ACHN (cell line): ENCODE measurements at places on chromosomes 7 and 10.

DNA sequence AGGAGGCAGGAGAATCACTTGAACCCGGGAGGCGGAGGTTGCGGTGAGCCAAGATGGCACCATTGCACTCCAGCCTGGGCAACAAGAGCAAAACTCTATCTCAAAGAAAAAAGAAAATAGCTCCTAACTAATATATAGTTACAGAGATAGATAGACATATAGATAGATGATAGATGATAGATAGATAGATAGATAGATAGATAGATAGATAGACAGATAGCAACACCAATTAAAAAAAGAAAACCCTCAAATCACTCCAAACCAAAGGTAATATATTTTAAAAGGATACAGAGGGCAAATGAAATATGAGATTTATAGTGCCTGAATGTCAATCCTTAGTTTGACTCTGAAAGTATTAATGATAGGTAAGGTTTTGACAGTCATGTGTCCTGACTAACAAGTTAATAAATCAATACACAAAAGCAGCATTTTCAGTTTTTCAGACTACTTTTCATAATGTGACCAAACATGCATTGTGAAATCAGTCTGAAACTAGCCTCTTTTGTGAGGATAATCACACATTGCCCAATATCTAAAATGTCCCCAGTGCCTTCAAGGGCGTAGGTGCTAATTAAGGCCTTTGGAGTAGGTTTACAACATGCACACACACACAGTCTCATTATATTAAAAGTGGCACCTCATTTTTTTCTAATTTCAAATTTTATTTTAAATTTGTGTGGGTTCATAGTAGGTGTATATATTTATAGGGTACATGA is 61.2 kb downstream of the BPGM start:
- DNase-seq: no peak

GRCh38 chr10:62870866-62871265 is 54.7 kb upstream of the EGR2 start:
- no peak for DNase-seq

DNA sequence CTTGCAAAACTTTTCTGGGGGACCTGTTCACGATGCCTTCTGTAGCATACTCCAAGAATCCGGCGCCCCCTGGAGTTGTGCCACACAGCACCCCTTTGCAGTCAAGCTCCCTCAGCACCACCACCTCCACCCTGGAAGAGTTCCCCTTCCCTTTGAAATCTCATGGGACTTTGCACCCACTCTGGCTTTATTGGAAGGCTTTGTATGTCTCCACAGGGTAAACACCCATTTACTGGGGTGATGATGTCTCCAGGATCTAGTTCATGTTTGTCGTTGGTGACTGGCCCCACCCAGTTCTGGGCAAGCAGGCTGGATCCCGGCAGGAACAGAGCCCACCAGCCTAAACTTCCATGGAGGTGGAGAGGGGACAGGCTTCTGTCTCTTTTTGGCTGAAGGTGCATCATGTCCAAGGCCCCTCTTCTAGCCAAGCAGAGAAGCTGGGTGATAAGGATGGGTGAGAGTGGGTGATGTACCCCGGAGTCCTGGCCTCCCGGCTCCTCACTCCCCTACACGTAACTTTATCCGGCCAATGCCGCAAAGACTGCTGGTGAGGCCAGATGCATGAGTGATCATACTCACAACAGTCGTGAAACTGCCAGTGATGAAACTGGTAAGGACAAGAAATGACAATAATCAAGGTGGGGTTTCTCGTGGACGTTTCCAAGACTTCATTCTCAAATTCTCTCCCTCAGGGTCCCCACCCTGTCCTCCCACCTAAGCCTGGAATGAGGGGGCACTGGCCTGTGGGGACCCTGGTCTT is 695 bp upstream of the CLDN4 start:
- DNase-seq: no peak

GRCh38 chr7:142422621-142423020 is 164.8 kb upstream of the PRSS58 start:
- no peak for DNase-seq

DNA sequence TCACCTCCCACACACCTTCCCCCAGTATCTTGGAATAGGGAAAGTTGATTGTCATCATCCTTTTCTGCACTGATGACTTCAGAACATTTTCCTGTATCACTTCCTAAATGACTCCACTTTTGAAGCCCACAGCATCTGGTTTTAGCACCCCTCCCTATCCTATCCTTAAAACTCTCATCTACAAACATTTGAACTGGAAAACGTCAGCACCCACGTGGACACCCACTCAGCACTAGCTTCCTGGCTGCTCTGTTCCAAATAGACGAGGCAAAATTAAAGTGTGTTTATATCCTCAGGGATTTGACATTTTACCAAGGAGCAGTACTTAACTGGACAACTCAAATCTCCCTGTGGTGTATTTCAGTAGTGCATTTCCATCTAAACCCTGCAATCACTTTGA is 73.9 kb downstream of the REEP3 start:
- DNase-seq: no peak

GRCh38 chr7:37289781-37290180 is 158.9 kb downstream of the ELMO1 start:
- no peak for DNase-seq

DNA sequence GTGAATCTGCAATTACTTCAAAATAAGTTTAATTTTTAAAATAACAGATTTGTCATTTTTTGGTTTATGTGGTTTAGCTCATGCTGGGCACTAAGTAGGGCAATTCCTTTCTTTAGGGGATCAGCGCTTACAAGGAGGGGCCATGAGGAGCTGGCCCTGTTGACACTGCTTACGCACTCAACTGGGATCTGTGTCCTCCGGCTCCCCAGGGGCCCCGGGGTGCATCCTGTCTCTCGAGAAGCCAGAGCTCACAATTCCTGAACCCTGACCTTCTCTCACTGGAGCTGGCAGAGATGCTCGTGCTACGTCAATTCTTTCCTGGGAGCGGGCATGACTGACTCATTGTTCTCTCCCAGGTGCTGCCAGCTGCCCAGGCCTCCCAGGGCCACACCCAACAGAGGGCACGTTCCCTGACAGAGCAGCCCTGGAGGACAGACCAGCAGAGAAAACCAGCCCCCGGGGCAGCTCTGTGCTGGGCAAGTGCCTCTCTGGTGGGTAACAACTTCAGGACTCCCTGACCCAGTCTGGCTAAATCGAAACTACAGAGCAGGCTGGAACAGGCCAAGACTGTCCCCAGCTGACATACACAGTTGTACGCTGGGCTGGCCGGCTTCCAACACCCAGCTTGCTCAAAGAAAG is 36.8 kb downstream of the CTBP2 start:
- DNase-seq: peak; percentile 79

DNA sequence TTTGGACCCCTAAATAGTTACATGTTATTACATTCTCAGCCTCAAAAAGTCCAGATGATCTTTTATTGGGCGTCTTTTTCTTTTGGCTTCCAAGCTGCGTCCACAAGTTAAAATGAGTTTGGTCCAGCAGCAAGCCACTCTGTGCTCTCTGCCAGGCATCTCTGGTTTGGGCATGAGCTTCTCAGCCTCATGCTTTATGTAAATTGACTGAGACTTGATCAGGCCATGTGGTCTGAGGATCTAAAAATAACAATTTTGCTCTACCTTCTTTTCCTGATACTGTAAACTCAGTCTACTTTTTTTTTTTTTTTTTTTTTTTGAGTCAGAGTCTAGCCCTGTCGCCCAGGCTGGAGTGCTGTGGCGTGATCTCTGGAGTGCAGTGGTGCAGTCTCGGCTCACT is 15.6 kb downstream of the GAD2 start:
- no peak for DNase-seq

GRCh38 chr7:74606909-74607510 is 50.5 kb upstream of the GTF2I start:
- no peak for DNase-seq

GRCh38 chr7:55108818-55109217 is 90.0 kb downstream of the EGFR start:
- DNase-seq: no peak

DNA sequence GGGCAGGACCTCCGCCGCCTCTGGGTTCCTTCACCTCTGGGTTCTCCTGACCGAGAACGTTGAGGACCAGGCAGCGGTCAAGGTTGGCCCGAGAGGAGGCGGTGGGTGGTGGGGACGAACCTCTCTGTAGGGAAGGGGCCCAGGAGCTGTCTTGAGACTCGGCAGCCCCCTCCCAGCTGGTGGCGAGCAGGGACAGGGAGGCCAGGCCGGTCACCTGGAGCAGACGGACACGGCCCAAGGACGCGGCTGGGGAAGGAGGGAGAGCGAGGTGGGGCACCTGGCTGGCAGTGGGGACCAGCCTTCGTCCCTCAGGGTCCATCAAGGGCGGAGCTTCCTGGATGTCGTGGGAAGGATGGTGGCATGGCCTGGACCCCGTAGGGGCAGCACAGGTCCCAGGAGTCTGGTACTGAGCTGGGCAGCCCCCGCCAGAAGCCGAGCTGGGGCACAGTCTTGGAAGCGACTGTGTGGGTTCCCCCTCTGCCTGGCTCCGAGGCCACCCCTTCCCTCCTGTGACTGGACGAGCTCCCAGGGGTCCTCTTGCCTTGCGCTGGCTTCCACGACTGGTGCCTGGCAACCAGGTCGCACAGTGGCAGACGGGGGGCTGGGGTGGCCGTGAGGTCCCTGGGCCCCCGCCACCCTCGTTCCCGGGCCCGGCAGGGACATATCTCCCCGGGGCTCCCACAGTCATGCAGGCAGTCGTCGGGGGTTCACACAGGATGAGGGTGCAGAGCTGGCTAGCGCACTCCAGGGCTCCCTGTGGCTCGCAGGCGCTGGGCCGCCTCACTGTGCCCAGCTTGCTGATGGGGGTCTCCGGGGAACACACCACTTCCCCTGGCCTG is 89.9 kb downstream of the DNAJB6 start:
- no peak for DNase-seq

DNA sequence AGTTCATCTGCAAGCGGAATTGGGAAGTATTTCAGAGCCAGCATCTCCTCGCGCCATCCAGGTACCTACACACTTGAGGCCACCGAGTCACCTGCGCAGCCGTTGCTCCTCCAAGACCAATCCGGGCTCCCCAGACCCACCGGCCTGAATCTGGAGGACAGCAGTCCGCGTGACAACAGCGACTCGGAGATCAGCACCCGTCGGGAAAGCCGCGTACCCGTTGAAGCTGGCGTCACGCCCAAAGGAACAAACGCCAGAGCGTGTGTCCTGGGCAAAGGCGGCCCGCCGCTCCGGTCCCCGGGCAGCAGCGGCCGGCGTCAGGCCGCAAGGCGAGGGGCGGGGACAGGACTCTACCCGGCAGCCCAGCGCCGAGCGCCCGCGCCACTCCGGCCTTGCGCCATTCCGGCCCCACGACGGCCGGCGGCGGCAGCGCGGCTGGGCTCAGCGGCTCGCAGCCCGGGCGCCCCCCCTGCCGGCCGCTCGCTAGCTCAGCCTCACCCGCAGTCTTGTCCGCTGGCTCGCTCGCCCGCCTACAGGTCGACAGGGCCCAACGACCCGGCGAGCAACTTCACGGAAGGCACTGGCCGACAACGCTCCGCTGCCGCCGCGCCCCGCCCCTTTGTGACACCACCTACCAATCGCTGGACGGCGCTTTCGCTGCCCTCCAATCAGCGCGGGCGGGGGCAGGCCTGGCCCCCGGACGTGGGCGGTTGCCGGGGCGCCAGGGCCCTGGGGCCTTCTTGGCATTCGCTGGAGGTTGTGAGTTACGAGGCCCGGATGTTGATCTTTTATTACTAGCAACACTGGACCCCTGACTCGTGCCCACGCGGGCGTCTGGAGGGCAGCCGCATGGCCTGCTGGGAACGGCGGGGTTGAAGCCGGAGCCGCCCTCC is at the start of gene ZFAND4:
TSS of gene ZFAND4 (minus strand) at position 592 of the 893 bp plus-strand sequence. CDS start 9,047 bp downstream, outside the sequence.
- peak; percentile 98 for DNase-seq

GRCh38 chr7:106060394-106060920 is 51.7 kb downstream of the SYPL1 start:
- DNase-seq: no peak

- DNase-seq: no peak
Measured at GRCh38 chr10:103733045-103733419, 122.3 kb downstream of the SH3PXD2A start.

DNA sequence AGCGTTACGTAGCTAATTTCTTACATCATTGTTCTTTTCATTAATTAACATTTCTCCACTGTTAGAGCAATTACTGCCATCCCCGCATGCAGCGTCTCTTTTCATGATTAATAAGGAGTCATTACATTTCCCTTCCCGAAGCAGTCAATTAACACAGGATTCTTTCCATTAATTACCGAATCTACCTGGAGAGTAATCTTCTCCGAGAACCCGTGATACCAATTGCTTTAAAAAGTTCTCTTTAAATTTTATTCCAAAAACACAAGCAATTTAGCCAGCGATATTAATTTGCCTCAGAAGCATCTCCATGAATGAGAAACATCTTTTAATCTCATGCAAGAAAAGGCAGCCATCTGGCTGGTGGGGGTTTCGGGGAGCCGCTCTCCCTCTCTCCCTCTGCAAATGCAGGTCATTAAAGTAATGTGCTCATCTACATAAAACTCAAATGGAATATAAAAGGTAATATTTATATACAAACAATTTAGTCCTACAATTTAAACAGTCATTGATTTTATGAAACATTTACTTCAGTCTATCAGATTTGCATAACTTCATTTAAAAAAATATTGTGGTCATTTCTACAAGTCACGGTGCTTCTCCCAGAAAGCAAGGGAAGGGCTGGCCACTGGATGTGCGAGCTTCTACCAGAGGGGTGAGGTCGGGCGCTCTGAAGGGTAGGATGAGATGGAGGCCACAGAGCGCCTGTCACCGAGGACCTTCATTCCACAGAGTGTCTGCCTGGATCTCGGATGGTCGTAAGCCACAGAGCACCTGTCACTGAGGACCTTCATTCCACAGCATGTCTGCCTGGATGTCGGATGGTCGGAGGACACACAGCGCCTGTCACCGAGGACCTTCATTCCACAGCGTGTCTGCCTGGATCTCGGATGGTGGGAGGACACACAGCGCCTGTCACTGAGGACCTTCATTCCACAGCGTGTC is 145.0 kb downstream of the WDR37 start:
- no peak for DNase-seq

DNA sequence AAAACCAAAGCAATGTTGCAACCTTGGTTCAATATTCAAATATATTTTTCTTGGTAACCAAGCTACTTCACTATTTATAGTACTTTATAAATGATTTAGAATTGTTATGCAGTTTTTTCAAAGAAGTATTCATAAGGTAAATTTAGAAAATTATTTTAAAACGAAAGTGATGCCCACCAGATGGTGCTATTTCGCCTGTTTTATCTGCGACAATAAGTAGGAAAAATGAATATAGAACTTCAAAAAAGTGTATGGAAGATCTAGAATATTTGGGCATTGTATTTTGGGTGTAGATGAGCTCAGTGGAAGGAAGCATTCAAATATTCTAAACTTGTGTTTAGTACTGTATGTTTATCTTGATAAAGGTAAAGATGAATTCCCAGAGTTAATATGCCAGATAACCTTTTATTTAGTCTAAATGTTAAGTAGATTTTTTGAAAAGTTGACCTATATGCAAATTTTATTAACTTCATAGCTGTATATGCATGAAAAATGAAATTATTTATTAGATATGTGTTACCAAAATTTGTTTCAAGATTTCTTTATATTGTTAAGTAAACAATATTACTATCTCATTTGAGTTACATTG is 93.2 kb downstream of the ADK start:
- peak; percentile 63 for DNase-seq
